D721Med (cell line): ENCODE measurements at places on chromosomes 5 and 9.

- no peak for DNase-seq
Observed at GRCh38 chr9:129327552-129328328, 149.7 kb upstream of the IER5L start.

GRCh38 chr9:98057138-98057799, 737 bp downstream of the NANS start:
- DNase-seq: no peak

- DNase-seq: no peak
Observed at GRCh38 chr5:33854733-33855151, 37.0 kb downstream of the ADAMTS12 start.

DNA sequence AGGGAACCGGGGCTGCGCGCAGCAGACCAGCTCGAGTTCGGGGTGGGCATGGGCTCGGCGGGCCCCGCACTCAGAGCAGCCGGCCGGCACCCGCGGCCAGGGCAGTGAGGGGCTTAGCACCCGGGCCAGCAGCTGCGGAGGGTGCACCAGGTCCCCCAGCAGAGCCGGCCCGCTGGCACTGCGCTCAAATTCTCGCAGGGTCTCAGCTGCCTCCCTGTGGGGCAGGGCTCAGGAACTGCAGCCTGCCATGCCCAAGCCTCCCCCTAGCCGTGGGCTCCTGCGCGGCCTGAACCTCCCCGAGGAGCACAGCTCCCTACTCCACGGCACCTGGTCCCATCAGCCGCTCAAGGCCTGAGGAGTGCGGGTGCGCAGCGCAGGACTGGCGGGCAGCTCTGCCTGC, 172.9 kb upstream of the SLC30A5 start:
- no peak for DNase-seq

- no peak for DNase-seq
Observed at GRCh38 chr9:130541533-130541932, 37.8 kb upstream of the FUBP3 start.

DNA sequence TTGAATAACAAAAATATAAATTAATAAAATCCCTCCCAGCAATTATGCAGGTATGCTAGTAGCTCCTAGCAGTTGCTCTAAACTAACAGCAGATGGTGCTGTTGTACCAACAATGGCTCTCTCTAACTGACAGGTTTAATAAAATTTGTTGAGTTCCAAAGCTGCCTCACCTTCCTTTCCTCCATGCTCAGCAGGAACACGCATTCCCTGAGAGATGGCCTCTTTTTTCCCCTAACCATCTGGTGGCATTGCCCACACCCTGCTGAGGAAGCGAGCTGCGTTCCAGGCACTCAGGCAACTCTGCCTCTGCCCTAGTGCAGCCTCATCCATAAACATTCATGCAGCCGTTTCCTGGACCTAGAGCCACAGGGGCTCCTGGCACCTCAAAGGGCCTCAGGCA, 106.2 kb downstream of the KLHL3 start:
- peak; percentile 55 for DNase-seq

- DNase-seq: no peak
Observed at GRCh38 chr9:85224301-85224700, 517.5 kb downstream of the AGTPBP1 start.

DNA sequence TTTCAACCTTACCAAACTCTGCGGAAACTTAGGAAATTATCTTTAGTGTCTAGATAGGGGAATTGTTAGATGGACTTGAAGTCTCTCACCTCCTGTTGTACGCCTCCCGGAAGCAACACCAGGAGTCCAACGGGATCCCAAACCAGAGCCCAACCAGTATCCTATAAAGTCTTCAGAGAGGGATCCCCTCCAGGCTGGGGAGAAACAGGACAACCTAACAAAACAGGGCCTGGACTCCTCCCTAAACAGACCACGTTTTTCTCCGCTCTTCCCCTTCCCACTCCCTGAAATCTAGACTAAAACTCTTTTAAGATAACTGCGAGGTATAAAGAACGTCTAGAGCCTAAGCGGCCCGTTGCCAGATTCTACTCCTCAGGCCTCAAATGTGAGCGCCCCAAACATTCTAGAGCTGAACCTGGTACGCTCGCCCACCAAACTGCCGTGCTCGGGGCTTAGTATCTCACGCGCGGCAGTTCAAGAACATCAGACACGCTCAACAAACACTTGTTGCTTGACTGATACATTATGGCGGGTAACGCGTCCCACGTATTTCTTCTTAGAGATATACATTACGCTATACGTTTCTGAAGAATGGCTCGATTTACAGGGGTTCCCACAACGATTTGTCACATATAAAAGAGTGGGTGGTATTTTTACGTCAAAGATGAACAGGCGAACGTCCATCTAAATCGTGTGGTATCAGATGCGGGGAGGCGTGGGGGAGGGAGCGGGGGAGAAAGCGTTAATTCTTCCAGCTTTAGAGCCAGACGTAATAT, 663 bp upstream of the SMIM27 start:
- DNase-seq: no peak

GRCh38 chr5:55902696-55903095, 51.5 kb downstream of the IL31RA start:
- no peak for DNase-seq

DNA sequence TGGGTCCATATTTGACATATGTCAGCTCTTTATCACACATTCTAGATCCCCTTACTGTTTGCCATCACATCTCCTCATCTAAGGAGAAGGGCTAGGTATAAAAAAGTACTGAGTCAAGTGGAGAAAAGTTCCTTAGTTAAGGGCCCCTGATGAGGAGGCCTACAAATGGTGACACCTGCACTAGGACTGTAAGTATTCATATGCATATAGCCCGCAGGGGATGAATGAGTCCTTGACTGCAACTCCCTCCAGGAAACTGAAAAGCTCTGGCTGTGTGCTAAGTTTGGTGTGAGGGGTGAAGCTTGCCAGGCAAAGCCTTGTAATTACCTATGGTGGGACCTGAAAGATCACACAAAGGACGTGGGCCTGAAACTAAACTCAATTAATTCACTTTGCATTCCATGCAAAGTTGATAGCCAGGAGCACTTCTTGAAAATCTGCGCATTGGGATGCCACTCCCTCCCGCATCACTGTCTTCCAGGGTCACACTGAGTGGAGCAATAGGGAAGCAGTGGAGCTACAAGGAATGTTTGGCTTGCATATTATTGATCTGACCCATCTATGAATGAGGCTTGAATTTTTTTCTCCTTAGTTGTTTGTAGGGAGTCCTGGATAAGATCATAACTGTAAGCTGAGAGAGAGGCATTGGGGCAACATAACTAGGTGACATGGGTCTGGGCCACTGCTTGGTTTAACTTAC, 11.9 kb upstream of the EQTN start:
- DNase-seq: no peak

- DNase-seq: no peak
Observed at GRCh38 chr5:173884402-173885053, 3.6 kb upstream of the CPEB4 start.

DNA sequence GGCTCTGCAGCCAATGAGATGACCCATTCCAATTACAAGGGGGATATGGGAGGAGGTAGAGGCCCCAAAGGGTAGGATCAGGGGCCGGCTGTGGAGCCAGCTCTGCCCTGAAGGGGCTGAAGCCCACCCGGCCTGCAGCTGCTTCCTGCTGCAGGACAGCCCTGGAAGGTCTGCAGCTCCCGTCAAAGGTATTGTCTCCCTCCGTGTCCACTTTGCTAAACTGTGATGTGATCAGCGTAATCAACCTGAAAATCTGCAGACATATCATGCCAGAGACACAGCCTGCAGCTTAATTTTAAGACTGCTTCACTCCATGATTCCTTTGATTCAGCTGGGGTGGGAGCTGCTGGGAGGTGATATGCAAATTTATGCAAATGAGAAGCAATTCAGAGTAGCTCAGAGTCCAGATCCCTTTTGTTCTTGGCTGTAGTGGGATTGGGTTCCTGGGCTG, 90.7 kb downstream of the GADD45G start:
- DNase-seq: no peak

GRCh38 chr5:144121577-144121976, 48.9 kb downstream of the YIPF5 start:
- no peak for DNase-seq

- DNase-seq: no peak
Observed at GRCh38 chr5:132953710-132954109, 9.7 kb downstream of the AFF4 start.

DNA sequence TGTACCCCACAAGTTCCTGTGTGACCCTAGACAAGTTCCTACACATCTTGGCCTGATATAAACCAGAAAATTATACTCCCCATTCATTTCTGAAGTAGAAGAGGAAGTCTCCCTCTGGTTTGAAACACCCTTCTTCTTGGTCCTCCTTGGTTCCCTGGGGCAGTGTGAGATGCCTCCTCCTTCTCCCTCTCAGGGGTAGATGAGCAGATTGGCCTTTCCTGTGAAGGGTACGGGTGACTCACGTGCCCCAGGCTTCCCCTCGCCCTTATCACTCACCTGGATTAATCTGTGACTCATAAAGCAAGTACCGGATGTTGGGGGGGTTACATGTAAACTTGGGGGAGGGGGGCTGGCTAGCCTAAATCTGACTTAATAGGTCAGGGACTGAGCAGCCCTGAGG, 11.1 kb upstream of the AQP3 start:
- DNase-seq: no peak

- no peak for DNase-seq
Observed at GRCh38 chr9:81578606-81579005, 110.7 kb downstream of the TLE1 start.

- DNase-seq: no peak
Observed at GRCh38 chr9:108634204-108634603, 221.6 kb downstream of the ACTL7B start.

DNA sequence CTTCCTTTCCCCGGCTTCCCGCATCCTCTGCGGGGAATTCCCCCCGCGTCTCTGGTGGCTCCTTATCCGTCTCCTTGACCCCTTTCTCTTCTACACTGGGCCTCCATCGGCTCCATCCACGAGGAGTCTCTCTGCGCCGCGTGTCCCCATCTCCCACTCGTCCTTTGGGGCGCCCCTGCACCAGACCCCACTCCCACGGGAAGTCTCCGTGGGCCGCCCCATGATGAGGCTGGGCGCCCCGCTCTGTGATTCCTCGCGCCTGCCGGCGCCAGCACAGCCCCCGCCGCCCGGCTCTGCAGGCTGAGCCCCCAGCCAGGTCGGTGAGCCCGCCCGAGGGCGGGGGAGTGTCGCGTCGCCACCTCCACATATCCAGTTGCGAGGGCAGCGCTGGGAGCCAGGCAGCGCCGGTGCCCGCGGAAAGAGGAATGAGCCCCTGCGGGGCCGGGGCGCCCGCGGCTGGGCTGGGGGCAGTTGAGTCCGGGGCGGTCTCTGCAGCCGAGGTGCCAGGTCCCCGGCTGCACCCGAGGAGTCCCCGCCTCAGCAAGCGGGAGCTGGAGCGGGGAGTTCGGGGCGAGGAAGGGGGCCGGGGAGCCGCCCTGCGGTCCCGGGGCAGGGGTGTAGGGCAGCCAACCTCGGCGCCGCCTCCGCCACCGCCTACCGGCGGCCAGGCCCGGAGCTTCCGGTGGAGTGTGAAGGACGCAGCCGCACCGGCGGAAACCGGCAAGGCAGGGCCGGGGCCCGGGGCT, 2.1 kb upstream of the TRAF1 start:
- no peak for DNase-seq

- DNase-seq: peak; percentile 88
Observed at GRCh38 chr5:151080613-151081430, at the start of gene TNIP1. Gene TNIP1 (minus strand): TSS chr5:151081034. CDS start chr5:151065095, 15,939 bp downstream.
